Activated CD4-positive, alpha-beta T cell treated with anti-CD3 and anti-CD28 coated beads for 48 hours (primary cell): ENCODE measurements at places on chromosomes 13 and 19.

GRCh38 chr13:78045916-78046315 is 127.3 kb upstream of the EDNRB start:
- DNase-seq: no peak

DNA sequence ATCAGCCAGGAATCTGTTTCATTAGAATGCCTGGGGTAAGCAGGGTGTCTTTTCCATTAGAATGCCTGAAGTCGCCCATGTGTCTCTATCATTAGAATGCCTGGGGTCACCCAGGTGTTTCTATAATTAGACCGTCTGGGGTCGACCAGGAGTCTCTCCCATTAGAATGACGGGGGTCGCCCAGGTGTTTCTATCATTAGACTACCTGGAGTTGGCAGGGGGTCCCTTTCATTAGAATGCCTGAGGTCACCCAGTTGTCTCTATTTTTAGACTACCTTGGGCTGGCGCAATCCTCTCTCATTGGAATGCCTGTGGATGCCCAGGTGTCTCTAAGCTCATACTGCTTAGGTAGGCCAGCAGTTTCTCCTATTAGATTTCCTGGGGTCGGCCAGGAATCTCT is 1447.6 kb downstream of the UQCRFS1 start:
- no peak for DNase-seq

DNA sequence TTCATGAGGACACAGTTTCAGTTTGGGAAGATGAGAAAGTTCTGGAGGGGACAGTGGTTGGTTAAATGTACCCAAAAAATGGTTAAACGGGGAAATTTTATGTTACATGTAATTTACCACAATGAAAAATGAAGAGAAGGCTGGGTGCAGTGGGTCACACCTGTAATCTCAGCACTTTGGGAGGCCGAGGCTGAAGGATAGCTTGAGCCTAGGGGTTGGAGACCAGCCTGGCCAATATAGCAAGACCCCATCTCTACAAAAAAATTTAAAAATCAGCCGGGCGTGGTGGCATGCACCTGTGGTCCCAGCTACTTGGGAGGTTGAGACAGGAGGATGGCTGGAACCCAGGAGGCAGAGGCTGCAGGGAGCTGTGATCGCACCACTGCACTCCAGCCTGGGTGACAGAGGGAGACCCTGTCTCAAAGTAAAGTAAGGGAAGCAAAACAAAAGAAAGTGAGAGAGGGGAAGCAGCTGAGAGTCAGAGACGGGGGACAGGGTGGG is 17.2 kb downstream of the GNG7 start:
- no peak for DNase-seq

- no peak for DNase-seq
These were observed 12.6 kb downstream of the NCR1 start for GRCh38 chr19:54918499-54918898.

DNA sequence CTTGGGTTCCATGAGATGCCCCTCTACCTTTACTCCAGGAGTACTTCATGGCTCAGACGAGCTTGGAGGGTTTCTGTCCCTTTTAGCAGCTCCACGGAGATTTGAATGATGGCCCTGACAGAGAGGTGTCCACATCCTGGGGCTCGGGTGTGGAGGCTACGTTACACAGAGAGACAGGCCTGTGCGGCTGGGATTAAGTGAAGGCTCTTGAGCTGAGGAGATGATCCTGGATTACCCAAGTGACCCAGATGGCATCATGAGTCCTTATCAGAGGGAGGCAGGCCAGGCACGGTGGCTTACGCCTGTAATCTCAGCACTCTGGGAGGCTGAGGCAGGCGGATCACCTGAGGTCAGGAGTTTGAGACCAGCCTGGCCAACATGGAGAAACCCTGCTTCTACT is 12.4 kb downstream of the DPP9 start:
- DNase-seq: no peak

GRCh38 chr13:47719164-47719563 is 281.9 kb downstream of the SUCLA2 start:
- no peak for DNase-seq

DNA sequence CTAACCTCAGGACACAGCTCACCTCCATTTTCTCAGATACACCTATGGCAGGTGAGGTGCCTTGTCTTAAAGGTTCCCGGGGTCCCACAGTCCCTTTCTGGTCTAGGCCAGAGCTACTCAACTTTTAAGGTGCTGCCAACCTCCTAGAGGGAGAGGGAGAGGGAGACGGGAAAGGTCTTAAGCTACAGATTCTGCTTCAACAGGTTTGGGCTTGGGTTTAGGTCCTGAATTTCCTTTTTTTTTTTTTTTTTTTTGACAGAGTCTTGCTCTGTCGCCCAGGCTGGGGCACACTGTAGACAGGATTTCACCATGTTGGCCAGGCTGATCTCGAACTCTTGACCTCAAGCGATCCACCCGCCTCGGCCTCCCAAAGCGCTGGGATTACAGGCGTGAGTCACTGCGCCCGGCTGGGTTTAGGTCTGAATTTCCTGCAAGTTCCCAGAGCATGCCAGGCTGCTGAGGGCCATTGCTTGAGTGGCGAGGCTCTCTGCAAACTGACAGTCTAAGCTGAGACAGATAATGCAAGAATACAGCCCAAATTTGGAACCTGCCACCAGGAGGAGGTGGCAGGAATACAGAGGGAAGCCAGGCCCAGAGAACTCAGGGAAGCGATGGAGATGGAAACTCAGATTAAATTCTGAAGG is 7.8 kb upstream of the SYCN start:
- DNase-seq: no peak

DNA sequence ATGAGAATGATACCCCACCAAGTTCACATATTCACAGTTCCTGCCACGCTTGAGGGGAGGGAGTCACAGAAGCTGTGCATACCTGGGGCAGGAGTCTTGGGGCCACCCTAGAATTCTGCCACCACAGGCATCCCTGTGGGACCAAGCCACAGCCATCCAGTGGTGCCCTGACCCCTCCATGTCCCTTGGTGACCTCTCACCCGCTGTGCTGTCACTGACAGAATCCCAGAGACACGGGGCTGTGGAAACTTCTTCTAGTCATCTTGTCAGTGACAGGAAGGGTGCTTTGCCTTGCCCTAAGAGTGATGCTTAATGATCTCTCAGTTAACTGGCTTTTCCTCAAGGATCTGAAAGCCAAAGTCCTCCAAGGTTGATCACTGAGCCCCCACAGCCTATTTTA is 58.4 kb upstream of the UQCRFS1 start:
- no peak for DNase-seq
